Germinal center (tissue), 1 donor: ENCODE measurements at places on chromosomes 1 and 21.

- DNase-seq = no peak
These were observed 281.3 kb downstream of the VAV3 start for GRCh38 chr1:107683683-107684082.

DNA sequence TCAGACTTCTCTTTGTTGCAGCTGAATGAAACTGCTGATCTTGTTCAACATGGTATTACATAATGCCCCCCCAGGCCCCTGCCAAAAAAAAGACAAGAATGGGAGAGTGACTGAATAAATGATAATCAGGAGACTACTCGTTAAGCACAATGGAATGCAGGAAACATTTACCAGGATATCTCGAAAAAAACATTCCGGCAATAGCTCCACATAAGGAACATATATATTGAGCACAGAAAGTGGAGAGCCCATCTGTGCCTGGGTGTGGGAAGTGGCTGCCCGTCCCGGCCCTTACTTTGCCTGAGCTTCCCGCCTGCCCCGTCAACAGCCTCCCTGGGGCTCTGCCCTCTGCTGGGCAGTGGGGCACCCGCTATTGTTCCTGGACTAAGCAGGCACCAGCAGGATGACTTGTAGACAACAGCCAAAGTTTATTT lies 13.3 kb downstream of the TRIM11 start:
- DNase-seq = no peak

- DNase-seq = no peak
These were observed 3.4 kb downstream of the WNT9A start for GRCh38 chr1:227944090-227944930.

- DNase-seq = no peak
These were observed 20.5 kb downstream of the HTR1D start for GRCh38 chr1:23196627-23197328.

GRCh38 chr1:21904704-21905520 lies 32.2 kb downstream of the HSPG2 start:
- no peak for DNase-seq

DNA sequence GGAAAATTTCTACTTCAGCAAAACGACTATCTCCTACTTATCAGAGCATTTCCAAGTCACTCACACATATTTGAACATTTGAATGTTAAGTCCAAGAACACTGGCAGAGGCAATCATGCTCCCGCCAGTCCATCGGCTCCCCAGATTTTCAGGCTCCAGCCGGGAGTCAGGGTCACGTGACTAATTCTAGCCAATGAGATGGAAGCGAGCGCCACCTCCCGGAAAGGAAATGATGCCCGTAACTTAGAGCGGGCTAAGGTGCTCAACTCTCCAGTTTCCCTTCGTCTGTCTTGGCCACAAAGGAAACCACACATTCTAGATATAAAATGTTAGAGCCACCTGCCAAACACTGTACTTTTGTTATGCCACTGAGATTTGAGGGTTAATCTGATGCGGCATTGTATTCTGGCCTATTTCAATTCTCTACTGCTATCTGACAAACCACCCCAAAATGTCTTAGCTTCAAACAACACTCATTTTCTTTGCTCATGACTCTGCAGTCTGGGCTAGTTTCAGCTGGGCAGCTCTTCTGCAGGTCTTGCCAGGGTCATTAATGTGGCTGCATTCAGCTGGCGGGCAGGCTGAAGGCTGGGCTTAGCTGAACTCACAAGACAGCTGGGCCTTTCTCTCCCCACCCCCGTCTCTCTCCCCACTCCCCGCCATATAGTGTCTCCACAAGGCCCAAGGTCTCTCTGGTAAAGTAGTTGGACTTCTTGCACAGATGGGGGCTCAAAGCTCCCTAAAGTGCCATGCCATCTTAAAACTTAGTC lies 16.5 kb upstream of the LHX4 start:
- peak; percentile 86 for DNase-seq

GRCh38 chr1:98523256-98523655 lies 138.3 kb upstream of the SNX7 start:
- no peak for DNase-seq

DNA sequence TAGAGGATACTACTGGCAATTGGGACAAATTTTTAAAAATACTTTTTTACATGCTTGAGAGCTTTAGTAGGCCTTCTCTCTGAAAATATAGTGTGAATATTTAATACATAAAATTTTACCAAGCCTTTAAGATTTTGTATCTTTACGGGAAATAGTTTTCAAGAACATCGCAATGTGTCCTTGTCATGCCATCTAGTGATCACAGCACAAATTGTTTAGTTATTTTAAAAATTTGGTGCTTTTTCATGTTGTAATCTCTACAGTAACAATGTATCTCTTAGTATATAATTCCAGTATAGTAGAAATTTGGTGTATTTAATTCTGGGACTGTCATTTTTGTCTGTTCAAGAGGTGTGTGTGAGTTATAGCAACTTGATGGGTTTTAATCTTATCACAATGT lies 6.7 kb downstream of the CDC7 start:
- DNase-seq = no peak

- DNase-seq = no peak
These were observed 1.4 kb downstream of the CXADR start for GRCh38 chr21:17514124-17514845.

GRCh38 chr1:225567789-225568188 lies 85.1 kb downstream of the ENAH start:
- no peak for DNase-seq

GRCh38 chr21:46268371-46268770 lies 17.0 kb downstream of the MCM3AP start:
- DNase-seq = no peak

- no peak for DNase-seq
These were observed 8.0 kb downstream of the HAO2 start for GRCh38 chr1:119376594-119376993.

DNA sequence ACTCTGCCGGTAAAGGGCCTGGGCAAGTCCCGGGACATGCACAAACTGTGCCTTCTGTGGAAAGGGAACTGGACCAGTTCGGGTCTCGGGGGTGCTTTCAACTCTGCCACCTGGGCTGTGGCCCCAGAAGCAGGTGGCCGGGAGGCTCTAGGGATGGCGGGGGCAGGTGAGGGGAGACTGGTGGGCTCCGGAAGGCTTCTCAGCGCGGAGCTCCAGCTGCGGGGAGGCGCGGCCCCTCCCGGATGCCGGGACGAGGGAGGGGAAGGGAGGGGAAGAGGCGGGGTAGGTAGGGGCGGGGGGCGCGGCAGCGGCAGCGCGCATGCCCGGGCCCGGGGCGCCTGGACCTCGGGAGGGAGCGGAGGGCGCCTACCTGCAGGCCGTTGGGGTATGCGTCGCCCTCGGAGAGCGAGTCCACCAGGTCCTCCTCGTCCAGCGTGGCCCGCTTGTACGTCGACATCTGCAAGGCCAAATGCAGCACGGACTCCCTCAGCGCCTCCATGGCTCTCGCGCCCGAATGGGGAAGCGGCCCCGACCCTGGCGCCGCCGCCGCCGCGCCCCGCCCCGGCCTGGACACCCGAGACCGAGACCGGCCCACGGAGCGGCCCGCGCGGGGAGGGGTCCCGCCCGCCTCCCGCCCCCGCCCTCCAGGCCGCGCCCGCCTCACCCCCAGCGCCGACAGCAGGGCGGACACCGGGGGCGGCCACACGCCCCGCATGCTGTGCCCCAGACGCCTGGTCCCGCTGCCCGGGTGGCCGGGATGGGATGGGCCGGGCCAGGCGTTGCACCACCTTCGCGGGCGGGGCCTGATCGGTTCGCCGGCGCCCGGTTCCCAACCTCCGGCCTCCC lies at the start of gene ECE1:
Gene ECE1, minus strand, starts transcription at position 764 of the 846 bp plus-strand sequence. Its CDS starts 49 bp downstream, at position 715.
- peak; percentile 51 for DNase-seq

- no peak for DNase-seq
These were observed 54.7 kb downstream of the DYRK1A start for GRCh38 chr21:37421306-37421705.

- no peak for DNase-seq
These were observed 38.5 kb downstream of the IGFN1 start for GRCh38 chr1:201229095-201229494.
